ENCODE measurements at places on chromosomes 3 and 15.

DNA sequence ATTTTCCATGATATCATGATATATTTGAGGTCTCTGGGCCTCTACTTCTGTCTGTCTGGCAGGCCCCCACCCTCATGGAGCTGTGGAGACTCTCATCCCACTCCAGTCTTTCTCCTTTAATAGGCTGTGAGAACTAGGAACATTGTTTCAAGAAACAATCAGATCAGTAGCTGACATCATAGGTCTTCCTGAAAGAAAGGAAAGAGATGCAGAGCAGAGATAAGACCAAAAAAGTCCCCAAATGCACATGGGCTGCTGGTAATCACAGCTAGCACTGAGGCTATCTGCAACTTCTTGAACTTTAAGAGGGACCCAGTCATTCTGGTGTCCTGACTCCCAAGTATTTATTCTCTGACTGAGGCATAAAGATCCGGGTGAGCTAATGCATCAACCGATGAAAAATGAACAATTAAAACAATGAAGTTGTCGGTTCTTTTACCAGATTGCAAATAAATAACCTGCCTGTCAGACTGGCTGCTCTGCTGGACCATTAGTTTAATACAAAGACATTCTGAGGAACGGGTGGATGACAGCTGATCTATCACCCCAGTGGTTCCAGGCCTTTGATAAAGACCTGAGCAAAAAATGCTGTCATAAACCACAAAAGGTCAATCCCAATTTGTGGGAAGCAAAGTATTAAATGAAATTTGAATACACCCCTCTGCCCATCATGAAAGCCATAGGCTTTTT is 780.8 kb upstream of the GOLIM4 start:
- no peak for DNase-seq

DNA sequence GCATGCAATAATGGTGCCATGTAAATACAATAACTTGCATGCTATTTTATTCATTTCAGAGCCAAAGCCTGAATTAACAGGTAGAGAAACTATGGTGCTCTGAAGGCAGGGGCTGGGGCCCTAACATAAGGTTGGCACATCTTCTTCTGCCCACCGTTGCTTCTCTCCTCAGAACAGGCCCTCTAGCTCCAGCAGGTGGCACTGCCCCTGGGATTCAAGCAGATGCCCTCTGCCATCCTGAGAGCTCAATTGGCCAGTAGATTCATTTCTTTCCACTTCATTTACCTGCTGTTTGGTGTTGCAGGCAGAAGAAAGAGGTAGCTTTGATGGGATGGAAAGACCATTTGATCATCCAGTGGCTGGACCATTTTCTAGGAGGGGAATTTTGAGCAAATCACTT is 130.5 kb downstream of the FOXB1 start:
- no peak for DNase-seq

DNA sequence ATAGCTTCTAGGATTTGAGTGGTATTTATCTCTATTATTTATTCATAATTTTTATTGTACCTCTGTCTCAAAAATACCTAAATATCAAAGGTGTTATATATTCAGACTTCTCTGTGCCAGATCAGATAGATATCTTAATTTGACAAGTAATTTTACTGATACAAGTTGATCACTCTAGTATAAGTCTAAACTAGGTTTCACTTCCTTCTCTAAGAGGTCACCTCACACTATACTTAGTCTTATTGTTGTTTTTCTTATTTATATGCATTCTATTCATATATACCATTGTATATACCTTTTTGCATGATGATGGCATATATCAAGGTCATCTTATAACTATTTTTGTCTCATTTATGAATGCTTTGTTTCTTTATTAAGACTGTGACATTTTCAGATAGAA is 26.4 kb upstream of the HGD start:
- no peak for DNase-seq

GRCh38 chr15:27070841-27071240 is 99.9 kb downstream of the GABRG3 start:
- no peak for DNase-seq

GRCh38 chr3:23923786-23924185 is 6.9 kb downstream of the RPL15 start:
- no peak for DNase-seq

GRCh38 chr3:181699171-181699903 is 12.4 kb upstream of the SOX2 start:
- peak; percentile 9 for DNase-seq

GRCh38 chr15:31333119-31333518 is 6.5 kb downstream of the KLF13 start:
- DNase-seq, result no peak

GRCh38 chr3:32110233-32110760 is 3.9 kb downstream of the GPD1L start:
- DNase-seq, result no peak

DNA sequence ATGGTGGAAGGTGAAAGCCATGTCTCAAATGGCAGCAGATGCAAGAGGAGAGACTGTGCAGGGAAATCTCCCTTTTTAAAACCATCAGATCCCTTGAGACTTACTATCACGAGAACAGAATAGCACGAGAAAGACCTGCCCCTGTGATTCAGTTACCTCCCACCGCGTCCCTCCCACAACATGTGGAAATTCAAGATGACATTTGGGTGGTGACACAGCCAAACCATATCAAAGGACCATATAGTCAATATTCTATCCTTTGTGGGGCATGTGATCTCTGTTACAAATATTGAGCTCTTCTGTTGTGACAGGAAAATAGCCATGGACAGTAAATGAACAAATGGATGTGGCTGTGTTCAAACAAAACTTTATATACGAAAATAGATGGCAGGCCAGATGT is 77.2 kb upstream of the ACKR4 start:
- no peak for DNase-seq

DNA sequence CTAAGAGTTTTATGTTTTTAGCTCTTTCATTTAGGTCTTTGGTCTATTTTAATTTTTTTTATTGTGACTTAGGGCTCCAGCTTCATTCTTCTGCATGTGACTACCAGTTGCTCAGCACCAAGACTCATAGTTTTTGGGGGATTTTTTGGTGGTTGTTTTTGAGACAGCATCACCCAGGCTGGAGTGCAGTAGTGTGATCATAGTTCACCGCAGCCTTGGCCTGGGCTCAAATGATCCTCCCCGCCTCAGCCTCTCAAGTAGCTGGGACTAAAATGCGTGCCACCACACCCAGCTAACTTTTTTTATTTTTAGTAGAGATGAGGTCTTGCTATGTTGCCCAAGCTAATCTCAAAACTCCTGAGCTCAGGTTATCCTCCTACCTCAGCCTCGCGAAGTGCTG is 19.4 kb downstream of the CDV3 start:
- no peak for DNase-seq

DNA sequence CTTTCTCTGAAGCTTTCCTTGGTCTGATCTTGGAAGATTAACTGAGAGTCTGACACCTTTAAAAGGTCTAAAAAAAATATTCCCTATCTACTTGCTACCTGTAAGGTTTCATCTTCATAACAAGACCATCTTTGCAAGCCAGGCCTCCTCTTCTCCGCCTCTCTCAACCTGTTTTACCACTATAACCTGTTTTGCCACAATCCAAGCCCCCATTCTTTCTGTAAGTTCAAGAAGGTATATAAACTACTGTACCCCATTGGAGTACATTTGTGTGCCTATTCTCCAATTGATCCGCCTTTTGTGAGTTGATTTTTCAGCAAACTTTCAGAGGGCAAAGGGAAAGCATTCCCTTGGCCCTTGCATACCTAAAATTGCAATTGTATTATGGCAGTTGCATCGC is 319.3 kb upstream of the NECTIN3 start:
- no peak for DNase-seq

DNA sequence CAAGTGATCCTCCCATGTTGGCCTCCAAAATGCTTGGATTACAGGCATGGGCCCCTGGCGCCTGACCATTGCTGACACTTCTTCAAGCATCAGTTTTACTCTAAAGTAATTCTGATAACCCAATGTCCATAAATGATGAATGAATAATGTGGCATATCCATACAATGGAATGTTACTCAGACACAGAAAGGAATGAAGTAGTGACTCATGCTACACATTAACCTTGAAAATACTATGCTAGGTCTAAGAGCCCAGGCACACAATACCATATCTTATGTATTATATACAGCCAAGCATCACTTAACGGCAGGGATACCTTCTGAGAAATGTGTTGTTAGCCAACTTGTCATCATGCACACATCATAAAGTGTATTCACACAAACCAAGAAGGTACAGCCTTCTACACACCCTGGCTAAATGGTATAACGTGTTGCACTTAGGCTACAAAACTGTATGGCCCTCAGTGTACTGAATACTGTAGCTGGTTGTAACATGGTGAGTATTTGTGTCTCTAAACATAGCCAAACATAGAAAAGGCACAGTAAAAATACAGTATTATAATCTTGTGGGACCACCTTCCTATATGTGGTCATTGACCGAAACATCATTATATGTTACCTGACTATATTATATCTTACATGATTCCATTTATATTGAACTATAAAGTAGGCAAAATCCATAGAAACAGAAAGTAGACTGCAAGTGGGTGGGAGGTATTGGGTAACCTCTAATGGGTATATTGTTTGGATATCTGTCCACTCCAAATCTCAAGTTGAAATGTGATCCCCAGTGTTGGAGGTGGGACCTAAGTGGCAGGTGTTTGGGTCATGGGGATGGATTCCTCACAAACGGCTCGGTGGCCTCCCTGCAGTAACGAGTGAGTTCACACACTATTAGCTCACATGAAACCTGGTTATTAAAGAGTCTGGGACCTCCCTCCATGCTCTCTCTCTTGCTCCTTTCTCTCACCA is 31.4 kb downstream of the MKRN2 start:
- no peak for DNase-seq

GRCh38 chr3:109643590-109643989 is 306.2 kb upstream of the DPPA4 start:
- no peak for DNase-seq

GRCh38 chr3:150147776-150148175 is 177.1 kb upstream of the PFN2 start:
- no peak for DNase-seq

DNA sequence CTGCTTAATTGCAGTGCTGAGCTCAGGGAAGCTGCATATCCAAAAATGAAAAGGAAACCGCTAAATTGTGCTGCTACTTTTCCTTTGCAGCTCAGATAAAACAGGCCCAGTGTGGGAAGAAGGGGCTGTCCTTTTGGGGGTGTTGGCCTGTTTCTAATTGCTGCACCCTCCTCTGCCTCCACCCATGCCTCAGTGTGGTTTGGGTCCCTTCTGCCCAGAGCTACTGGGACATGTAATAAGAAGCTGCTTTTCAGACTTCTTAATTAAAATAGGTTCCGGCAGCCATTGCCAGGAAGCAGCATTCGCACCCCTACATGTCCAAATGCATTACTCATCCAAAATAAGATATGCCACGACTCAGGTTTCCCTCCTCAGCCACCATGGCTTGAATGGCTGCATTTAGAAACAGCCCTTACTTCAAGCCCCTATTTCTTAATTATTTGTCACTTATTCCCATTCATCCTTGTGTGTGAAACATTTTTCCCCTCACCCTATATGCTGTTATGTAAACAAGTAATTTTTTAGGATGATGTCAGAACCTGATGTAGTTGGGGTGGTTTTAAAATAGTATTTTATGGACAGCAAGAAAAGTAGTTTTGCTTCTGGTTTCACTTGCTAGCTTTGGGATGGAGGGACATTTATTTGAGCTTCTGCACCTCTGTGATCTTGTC is 235.9 kb upstream of the CTDSPL start:
- no peak for DNase-seq

DNA sequence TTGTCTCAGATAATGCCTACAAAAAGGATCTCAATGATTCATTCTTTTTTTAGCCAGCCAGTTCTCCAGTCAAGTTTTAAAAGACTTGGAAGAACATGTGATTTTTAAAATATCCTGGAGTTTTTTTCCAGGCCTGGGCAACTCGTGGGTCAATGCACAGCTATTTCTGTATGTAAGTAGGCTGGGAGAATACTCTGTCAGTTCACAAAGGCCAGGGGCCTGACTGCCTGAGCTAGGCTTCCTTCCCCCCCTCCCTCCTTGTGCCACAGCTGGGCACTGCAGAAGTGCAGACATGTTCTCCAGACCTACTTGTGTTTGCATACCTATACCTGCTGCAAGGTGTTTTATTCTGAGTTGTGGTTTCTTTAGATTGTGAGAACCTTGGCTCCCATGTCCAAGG is 43.7 kb downstream of the CTDSPL start:
- no peak for DNase-seq

GRCh38 chr3:14879211-14879874 is 60.6 kb downstream of the FGD5 start:
- DNase-seq, result no peak

GRCh38 chr3:159991591-159991990 is 3.0 kb downstream of the IL12A start:
- DNase-seq, result no peak

- no peak for DNase-seq
Measured at GRCh38 chr15:31560643-31561042, 234.0 kb downstream of the KLF13 start.

- DNase-seq, result no peak
Measured at GRCh38 chr3:100882571-100882984, 110.6 kb downstream of the ABI3BP start.

DNA sequence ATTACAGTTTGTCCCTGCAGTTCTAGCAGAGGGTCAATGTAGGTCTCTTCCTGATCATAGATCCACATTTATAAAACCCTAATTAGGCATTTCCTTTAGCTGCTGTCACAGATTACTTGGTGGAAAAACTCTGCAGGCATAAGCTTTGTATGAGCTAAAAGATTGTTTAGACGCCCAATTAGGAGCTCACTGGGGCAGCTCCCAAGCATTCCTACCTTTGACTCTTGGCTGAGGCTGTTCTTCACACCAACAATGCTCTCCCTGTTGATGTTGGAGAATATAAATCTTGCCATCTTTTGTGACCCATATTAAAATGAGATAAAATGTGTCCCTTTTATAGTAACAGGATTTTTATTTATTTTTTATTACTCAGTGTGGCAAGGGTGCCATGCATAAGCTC is 148.3 kb upstream of the TRIM42 start:
- no peak for DNase-seq

GRCh38 chr15:90463381-90463780 is 66.3 kb upstream of the CRTC3 start:
- DNase-seq, result peak; percentile 47

- no peak for DNase-seq
Measured at GRCh38 chr3:105960381-105960780, 91.6 kb upstream of the CBLB start.

DNA sequence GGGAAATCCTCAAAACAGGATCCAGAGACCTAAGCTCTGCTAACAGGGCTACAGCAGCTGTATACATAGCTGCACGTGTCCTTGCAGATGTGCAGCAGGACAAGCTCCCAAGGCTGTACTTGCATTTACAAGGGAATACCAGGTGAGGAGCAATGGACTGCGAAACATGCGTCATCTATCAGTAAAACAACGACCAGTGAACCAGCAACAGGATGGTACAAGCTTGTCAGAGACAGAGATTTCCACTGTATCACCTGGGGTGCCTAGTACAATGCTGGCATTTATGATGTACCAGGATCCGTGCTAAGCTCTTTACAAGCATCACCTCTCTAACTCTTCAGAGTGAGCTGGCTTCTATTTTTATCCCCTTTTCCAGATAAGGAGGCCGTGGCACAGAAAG is 227.3 kb downstream of the FOXP1 start:
- DNase-seq, result no peak

Data from substantia nigra (tissue), 51 donors.